MCF 10A (cell line): ENCODE measurements at places on chromosomes 16 and 17.

GRCh38 chr17:45834471-45835396 lies 9.9 kb upstream of the SPPL2C start:
- DNase-seq, result peak; percentile 35

- no peak for DNase-seq
Observed at GRCh38 chr16:6771956-6772355, 560.7 kb upstream of the RBFOX1 start.

GRCh38 chr17:29195465-29196081 lies 15.4 kb upstream of the MYO18A start:
- no peak for DNase-seq

DNA sequence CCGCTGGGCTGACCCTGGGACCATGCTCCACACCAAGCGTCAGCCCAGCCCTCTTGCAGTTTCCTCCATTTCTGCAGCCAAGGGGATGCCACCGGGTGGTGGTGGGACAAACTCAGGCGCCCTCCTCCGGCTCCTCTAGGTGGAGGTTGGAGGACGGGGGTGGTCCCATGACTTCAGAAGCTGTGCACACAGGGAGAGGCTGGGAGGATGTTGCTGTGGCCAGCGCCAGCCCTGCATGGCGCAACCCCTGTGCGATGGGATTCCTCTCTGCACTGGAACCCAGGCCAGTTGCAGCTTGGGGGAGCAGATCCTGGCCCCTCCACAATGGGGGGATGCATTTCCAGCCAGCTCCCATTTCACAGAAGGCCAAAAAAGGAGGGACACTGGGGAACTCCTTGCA lies 246.5 kb downstream of the C16orf95 start:
- DNase-seq, result no peak

GRCh38 chr17:8041249-8041928 lies 2.5 kb downstream of the ALOX15B start:
- DNase-seq, result peak; percentile 91

DNA sequence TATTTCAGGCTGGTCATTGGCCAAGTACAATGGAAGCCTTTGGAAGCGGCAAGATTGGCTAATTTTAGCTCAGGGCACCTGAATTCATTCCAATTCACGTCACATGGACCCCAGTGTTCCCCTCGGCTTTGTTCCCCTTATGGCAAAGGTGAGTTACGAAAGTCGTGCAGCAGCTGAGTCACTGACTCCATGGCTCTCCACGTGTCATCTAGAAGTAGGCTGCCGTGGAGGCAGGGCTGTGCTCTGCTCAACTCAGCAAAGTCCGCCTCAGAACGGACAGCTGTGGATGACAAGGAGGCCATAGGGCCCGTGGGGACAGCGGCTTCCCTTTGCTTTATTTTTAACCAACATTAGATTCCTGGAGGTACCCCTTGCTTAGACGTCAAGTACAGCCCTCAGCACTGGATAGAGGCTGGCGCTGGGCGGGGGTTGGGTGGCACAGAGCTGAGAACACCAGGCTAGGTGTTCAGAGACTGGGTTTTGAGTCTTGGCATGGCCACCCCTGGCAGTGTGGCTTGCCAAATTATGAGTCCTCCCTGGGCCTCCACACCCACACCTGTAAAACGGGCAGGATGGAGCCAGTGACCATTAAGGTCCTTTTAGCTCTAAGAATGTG lies 23.6 kb downstream of the ADAD2 start:
- peak; percentile 96 for DNase-seq

- no peak for DNase-seq
Observed at GRCh38 chr17:15492791-15493692, 25.6 kb upstream of the CDRT4 start.

- DNase-seq, result no peak
Observed at GRCh38 chr17:66730461-66730923, 104.4 kb upstream of the CACNG5 start.

DNA sequence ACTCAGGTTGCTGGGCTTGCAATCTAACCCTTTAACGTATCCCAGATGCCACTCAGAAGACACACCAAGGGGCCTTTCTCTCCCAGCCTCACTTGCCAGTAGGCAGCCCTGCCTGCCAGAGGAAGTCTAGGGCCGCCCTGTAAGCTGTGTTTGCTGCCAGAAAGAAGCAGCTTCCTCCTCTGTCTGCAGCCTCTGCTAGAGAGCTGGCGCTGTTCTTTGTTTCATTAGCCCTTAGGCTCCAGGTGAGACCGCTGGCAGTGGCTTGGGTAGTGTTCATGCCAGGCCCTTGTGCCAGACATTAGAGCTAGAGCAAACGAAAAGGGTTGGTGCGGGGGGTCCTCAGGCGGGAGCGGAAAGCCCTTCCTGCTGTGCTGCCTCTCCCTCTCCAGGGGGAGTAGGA lies 8.9 kb downstream of the CTRL start:
- DNase-seq, result no peak

- DNase-seq, result no peak
Observed at GRCh38 chr16:77062878-77063675, 127.9 kb upstream of the MON1B start.

DNA sequence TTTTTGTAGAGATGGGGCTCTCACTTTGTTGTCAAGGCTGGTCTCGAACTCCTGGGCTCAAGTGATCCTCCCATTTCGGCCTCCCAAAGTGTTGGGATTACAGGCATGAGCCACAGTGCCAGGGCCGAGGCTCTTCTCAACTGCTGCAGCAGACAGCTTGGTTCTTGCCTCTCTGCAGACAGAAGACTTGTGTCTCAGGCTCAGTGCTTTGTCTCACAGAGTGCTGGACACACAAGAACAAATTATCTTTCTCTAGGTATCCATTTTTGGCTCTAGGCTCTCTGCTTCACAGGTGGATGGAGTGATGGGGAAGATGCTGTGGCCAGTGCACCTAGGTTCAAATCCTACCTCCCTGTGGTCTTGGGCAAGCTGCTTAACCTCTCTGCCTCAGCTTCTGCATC lies 80.8 kb upstream of the RNU2-1 start:
- no peak for DNase-seq

DNA sequence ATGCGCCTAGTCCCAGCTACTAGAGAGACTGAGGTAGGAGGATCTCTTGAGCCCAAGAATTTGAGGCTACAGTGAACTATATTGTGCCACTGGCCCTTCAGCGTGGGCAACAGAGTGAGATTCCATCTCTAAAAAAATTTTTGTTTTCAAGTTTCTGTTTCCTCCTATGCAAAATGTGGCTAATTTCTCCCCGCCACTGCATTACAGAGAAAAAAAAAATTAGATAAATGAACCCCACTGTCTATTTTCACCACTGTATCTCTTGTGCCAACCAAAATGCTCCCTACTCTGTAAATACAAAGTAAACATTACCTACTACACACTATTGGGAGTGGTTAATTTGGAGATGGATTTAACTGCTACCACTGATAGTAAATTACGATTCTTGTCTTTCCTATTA lies 2.0 kb downstream of the MARF1 start:
- no peak for DNase-seq

GRCh38 chr17:63433746-63434591 lies 12.1 kb downstream of the CYB561 start:
- peak; percentile 83 for DNase-seq

DNA sequence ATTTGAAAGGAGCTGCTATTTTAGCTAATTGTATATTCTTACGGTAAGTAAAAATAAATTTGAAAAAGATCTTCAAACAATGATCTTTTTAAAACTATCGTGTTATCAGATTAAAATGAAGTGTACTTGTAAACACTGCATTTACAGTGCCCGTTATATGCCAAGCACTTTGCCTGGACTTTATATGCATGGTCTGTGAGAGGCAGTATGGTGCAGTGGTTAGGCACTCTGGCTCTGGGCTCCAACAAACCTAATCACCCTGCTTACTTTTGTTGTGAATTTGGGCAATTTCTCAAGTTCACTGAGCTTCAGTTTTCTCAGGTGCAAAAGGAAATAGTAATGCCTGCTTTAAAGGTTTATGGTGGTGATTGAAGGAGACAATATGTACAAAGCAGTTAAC lies 1.4 kb downstream of the PMP22 start:
- no peak for DNase-seq

GRCh38 chr16:79284766-79285165 lies 315.8 kb downstream of the MAF start:
- no peak for DNase-seq

DNA sequence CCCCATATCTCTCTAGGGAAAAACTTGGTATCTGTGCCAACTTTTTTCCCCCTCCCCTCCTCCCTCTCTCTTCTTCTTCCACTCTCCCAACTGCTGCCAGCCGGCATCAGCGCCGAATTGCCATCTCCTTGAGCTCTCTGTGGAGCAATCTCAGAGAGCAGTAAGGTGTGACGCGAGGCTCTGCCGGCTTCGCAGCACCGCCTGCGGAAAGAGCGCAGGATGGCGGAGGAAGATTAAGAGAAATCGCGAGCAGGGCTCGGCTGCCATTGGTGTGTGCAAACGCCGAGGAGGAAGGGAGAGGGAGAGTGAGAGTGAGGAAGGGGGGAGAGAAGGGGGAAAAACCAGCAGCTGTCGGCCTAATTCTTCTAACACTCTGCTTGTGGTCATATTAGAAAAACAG lies 44.2 kb downstream of the NEUROD2 start:
- DNase-seq, result no peak

- DNase-seq, result no peak
Observed at GRCh38 chr17:41649923-41650519, 25.6 kb upstream of the KRT17 start.

- DNase-seq, result no peak
Observed at GRCh38 chr16:67874372-67874771, 1.5 kb downstream of the EDC4 start.

DNA sequence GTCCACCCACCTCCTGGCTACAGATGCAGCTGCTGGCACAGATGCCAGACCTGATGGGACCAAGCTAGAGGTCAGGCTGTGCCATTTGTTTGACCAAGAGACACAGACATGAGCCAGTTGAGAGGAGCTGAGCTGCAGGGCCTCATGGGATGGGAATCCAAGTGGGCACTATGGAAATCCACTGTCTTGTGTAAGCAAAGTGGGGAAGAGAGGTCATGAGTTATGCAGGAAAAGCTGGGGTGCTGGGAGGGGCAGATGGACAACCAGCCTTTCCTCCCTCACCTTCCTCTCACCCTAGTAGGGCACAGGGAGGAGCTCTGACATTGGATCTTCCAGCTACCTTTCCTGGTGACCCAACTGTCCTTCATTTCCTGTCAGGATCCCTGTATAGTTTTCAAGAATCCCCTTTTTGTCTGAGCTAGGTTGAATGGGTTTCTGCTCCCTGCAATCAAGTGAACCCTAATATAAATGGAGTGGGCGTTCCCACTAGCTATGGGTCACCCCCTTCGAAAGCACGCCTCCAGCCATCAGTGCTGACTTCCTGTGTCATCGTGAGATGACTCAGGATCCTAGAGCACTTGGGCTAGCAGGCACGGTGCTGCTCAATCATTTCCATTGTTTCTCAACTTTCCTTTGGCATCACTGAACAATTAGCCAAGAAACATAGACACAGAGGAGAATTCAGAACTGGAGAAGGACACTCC lies 13.6 kb downstream of the ATPAF2 start:
- peak; percentile 87 for DNase-seq

DNA sequence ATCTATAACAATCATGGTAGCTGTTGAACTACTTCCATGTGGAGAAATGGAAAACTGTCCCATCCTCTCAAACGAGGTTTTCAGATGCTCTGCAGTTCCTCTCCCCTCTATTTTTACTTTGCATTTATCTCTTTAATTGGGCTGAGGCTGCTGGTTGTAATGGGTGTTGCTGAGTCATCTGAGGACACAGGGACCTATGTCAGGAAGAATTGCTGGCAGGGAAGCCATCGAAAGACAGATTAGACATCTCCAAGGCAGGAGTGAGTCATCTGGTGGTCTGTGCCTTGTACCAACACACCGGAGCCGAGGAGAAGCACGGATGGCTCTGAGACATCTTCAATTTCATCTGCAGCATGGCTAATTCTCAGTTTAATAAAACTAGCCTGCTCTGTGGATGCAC lies 394.5 kb downstream of the GRIN2A start:
- DNase-seq, result no peak

- DNase-seq, result no peak
Observed at GRCh38 chr16:84581158-84581557, 36.7 kb downstream of the COTL1 start.

- DNase-seq, result no peak
Observed at GRCh38 chr17:70642059-70642458, 472.7 kb downstream of the KCNJ2 start.

- DNase-seq, result peak; percentile 26
Observed at GRCh38 chr16:24568392-24568791, 29.0 kb downstream of the RBBP6 start.

GRCh38 chr16:30904114-30904780 lies 7.8 kb downstream of the CTF1 start:
- DNase-seq, result no peak

DNA sequence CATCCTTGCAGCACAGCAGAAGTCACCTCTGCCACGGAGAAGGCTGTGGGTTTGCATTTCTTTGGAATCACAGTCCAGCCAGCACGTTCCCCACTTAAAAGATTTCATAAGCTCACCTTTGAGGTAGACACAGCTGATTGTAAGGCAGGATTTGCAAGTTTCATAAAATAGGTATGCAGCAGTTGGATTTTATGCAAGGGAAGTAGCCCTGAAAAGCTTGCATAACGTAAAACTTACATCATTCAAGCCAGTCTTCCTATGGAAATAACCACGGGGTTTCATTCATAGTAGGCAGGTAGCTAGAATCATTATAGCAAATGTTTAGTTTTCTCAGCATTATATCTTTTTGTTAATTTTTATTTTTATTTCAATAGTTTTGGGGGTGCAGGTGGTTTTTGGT lies 49.8 kb upstream of the ARHGAP44 start:
- no peak for DNase-seq

GRCh38 chr17:4636474-4637100 lies 4.9 kb downstream of the ALOX15 start:
- DNase-seq, result no peak

- DNase-seq, result peak; percentile 77
Observed at GRCh38 chr17:77602062-77602746, 356.3 kb upstream of the TNRC6C start.

- no peak for DNase-seq
Observed at GRCh38 chr16:2214719-2214968, at the start of gene PGP. Gene PGP, minus strand, starts transcription at chr16:2214840. Its CDS starts 63 bp downstream, at chr16:2214777.

DNA sequence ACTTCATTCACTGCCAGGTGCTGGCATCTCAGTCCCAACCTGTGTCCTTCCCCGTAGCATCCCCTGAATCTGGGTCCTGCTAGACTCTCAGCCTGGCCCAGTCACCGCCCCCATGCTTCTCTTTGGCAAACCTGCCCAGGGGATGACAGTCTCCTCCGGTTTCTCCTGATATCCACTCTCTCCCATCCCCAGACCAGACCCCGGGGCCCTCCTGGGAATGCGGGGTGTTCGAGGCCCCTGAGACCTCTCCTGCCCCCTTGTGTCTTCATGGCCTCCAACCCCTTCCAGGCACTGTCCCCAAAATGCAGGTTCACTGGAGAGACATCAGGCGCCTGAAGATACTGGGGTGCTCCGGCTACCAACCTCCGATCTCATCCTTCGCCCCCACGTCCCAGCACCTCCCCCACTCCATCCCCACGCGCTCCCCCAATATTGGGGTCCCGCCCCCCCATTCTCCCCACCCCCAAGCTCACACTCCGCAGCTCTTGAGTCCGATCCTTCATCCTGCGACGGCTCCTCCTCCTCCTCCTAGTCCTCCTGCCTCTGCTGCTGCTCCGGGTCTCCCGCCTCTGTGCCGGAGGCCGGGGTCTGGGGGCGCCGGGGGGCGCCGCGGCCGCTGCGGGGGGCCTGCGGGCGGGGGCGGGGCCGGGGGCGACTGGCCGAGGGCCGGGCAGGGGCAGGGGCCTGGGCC lies 399 bp downstream of the STX1B start:
- no peak for DNase-seq
